Stimulated activated CD4-positive, alpha-beta T cell treated with anti-CD3 and anti-CD28 coated beads, Interleukin-15, amount 100 ng/mL, for 48 hours (primary cell): ENCODE measurements at places on chromosomes 4 and X.

- no peak for DNase-seq
Measured at GRCh38 chrX:112819008-112819640, 21.5 kb downstream of the AMOT start.

DNA sequence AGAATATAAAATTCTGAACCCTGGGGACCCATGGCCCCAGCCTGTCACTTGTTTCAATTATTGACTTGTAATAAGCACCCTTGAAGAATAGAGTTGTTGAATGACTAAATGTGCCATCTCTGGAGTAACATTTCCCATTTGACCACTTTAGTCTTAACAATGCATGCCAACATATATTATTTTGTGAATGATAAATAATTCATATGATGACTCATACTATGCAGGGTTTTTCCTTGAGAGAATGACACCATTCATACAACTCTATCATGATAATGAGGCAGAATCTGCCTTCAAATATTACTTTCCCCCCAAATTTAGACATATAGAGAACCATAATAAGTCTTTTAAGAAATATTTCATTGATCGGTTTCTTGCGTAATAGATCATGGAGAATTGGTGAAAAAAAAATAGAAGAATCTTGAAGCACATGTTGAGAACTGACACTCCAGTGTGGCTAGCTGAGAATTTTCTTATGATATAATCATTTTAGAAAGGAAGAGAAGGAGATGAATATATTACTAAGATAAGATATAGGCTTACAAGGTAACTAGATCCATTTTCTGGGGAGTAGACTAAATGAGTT, 404.5 kb downstream of the GRXCR1 start:
- DNase-seq, result no peak

GRCh38 chrX:115642895-115643530, 82.0 kb downstream of the PLS3 start:
- DNase-seq, result no peak

GRCh38 chr4:173924561-173924960, 358.9 kb downstream of the FBXO8 start:
- DNase-seq, result no peak

GRCh38 chr4:124133753-124134152, 578.8 kb downstream of the ANKRD50 start:
- DNase-seq, result no peak
